ENCODE measurements at places on chromosomes 12 and 14.

DNA sequence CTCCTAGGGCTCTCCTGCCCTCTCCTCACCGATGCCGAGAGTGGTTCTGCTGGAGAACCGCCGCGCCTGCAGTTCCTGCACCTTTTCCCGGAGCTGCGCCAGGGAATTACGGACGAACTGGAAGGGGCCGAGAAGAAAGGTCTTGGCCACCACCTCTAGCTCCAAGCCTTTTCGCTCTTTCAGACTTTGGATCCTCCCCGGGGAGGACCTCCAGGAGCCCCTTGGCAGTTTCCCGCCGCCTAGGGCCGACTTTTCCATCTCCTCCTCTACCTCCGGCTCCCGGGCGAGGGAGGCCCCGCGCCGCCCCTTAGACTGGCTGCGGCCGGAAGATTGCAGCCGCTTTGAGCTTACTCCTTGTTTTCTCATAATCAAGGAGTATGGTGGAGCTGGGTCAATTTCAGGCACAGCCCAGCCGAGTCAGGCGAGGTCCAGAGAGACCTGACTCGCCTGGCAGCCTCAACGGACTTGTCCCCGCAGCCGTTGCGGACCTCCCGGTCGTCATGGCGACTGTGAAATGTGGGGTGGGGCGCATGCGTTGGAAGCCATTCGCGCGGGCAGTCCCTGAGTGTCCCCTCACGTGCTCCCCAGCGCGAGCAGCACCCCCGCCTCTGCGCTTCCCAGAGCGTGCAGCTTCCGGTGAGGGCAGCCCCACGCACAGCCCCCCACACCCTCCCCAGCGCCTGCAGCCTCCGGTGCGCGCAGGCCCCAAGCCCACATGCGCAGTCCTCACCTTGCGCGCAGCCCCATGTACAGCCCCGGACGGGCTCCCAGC is at the start of gene DPY19L2:
Gene DPY19L2, minus strand, starts transcription at position 466 of the 772 bp plus-strand sequence. Its CDS starts 100 bp downstream, at position 366.
- DNase-seq: peak; percentile 76

DNA sequence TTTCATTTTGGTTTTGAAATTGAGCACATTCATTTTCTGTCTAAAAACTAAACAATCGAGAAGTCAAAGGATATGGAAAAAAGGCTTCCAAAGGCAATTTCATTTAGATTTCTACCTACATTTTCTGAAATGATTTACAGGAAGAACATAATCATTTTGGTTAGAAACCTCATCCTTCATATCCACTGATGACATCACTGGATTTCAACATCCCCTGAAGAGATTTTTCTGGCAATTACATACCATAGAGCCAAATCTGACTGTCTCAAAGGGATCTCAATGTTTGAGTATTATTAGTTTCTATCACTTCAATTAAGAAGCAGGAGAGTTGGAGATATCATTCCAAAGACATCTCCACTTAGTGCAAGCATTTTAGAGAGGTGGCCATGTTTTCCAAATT is 137.8 kb downstream of the TTC7B start:
- no peak for DNase-seq

DNA sequence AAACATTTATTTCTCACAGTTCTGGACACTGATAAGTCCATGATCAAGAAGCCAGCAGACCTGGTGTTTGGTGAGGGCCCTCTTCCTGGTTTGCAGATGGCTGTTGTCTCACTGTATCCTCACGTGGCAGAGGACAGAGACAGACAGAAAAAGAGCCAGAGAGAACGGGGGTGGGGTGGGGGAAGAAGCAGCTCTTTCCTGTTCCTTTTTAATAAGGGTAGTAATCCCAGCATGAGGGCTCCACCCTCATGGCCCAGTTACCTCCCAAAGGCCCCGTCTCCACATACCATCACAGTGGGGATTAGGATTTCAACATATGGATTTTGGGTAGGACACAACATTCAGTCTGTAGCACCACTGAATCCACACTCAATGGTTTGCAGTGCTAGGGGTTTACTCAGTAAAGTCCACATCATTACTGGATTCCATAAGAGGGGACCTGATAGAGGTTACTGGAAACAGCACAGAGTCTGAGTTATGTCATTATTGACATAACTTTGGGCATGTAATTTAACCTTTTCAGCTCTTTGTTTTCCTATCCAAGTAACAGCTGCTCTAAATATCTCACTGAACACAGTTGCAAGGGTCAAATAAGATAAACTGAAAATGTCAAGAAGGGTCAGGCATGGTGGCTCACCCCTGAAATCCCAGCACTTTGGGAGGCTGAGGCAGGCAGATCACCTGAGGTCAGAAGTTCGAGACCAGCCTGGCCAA is 53.2 kb downstream of the RPAP3 start:
- DNase-seq: no peak

GRCh38 chr14:80434574-80435321 is 223.4 kb upstream of the DIO2 start:
- no peak for DNase-seq

GRCh38 chr12:64742416-64742815 is 16.8 kb downstream of the GNS start:
- no peak for DNase-seq

- DNase-seq: no peak
These were observed 89.3 kb downstream of the FIGNL2 start for GRCh38 chr12:51759175-51759574.

Data from NCI-H1105 (cell line).